Peyer's patch (tissue), 4 donors: ENCODE measurements at places on chromosomes 7 and 10. TPM values are rescaled to one million over a fixed set of nuclear protein-coding genes. Genes with fewer than 3 reads are reported as not detected.

The WDR86 gene
- 5.9 TPM for total RNA-seq

The EBLN1 gene
- total RNA-seq: not detected

The CUTC gene
- 15.1 TPM for total RNA-seq

The NEUROG3 gene
- total RNA-seq: not detected

The PPIA gene
- 565 TPM for total RNA-seq

The FAM180A gene
- 4.4 TPM for total RNA-seq

The ACTL6B gene
- not detected for total RNA-seq

The LANCL2 gene
- 16.9 TPM for total RNA-seq

The HTR7 gene
- 9.1 TPM for total RNA-seq

The FAM25G gene
- not detected for total RNA-seq

The LEP gene
- not detected for total RNA-seq

The EIF5AL1 gene
- 0.53 TPM for total RNA-seq

The EGR2 gene
- total RNA-seq: 0.80 TPM

The STOX1 gene
- total RNA-seq: 19.8 TPM

The KIAA1217 gene
- 66.8 TPM for total RNA-seq

The CALHM1 gene
- total RNA-seq: not detected

The NODAL gene
- not detected for total RNA-seq

The WEE2 gene
- total RNA-seq: not detected

The NEBL gene
- 14.7 TPM for total RNA-seq

The OPN1SW gene
- total RNA-seq: not detected

The PHYHIPL gene
- 10.1 TPM for total RNA-seq

The FAM237B gene
- not detected for total RNA-seq

The GNG11 gene
- 5.5 TPM for total RNA-seq

The CYP2C19 gene
- total RNA-seq: 23.1 TPM

The NPSR1 gene
- total RNA-seq: not detected

The SEC31B gene
- total RNA-seq: 23.9 TPM

The CCNJ gene
- total RNA-seq: 5.8 TPM

The NIPSNAP2 gene
- total RNA-seq: 45.1 TPM

The HOXA2 gene
- total RNA-seq: 24.8 TPM

The NME8 gene
- not detected for total RNA-seq

The OR6B1 gene
- total RNA-seq: not detected
